Left forelimb (tissue), 1 donor: ENCODE measurements at places on chromosomes 6 and 20.

DNA sequence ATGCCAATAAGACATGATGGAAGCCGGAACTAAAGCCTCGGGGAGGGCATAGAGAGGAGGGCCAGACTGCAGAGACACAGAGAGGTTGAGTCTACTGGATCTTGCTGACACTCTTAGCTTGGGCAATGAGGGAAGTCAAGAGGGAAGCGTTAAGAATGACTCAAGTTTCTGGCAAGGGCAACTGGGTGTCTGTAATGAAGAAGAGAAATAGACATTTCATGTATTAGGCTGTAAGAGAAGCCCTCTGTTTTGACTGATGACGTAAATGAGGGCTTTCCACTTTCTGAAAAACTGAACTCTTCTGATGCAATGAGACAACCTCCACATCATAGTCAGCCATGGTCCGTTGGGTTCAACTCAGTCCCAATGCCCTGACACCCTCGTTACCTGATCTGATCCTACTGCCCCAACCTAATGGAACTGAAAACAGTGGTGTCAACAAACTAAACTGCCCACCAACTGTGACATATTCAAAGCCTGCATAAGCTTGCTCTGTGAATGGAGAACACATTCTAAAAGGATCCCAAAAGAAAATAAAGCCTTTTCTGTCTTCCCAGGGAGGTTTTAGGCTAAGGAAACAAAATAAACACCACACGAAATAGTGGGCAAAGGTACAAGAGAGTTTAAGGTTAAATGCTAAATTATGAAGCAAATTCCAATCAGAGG is 45.8 kb upstream of the PNRC1 start:
- no peak for DNase-seq

- DNase-seq: no peak
Measured at GRCh38 chr6:97866616-97867015, 583.6 kb upstream of the MMS22L start.

DNA sequence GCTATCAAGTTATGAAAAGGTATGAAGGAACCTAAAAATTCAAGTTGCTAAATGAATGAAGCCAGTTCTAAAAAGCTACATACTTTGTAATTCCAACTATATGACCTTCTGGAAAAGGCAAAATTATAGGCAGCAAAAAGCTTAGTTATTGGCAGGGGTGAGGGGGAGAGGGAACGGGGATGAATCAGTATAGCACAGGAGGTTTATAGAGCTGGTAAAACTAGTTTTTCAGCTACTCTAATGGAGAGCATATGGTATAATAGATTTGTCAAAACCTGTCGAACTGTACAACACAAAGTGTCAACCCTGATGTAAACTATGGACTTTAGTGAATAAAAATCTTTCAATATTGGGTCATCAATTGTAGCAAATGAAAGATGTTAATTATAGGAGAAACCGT is 18.7 kb downstream of the MANEA start:
- DNase-seq: no peak

GRCh38 chr6:56040223-56040622 is 164.8 kb upstream of the BMP5 start:
- no peak for DNase-seq
